ENCODE measurements at places on chromosomes 6 and 20.
A peak's percentile ranks its signal among the peaks of the same experiment; 100 is the strongest.

DNA sequence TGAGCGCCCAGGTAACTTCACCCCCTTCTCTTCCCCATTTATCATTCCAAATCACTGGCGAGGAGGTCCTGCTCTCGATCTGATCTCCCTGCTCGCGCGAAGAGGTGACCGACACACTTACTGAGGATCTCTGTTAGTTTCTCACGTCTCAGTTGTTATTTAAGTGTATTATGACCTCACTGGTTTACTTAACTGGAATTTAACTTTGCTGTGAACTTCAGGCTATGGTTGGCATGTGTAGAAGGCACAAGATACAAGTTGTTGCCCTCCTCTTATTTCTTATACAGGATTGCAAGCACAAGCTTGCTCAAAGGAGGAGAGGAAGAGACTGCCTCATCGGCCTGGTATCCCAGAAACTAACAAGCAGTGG lies 1.2 kb downstream of the RNF217 start:
- peak; percentile 38 for DNase-seq

GRCh38 chr6:86959656-86960055 lies 22.3 kb downstream of the HTR1E start:
- DNase-seq, result no peak

DNA sequence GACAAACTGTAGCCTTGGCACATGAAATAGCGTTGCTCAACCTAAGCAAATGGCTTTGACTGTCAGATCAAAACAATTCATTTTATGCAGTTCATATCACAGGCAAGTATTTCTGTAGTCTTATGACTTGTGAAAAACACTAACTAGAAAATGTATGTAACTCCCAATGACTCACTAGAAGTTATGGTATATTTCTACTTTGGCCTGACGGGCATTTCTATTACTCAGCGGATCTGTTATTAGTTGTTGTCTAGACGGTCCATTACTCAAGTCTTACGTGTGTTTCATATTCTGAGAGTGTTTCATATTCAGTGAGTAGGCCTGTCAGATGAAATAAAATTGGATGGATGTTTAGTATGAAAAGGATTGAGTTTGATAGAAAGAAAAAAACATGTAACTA lies 880.9 kb downstream of the PRIM2 start:
- DNase-seq, result no peak

GRCh38 chr20:16803965-16804792 lies 56.0 kb downstream of the OTOR start:
- peak; percentile 66 for DNase-seq

GRCh38 chr20:7608250-7608649 lies 332.0 kb downstream of the HAO1 start:
- DNase-seq, result no peak

DNA sequence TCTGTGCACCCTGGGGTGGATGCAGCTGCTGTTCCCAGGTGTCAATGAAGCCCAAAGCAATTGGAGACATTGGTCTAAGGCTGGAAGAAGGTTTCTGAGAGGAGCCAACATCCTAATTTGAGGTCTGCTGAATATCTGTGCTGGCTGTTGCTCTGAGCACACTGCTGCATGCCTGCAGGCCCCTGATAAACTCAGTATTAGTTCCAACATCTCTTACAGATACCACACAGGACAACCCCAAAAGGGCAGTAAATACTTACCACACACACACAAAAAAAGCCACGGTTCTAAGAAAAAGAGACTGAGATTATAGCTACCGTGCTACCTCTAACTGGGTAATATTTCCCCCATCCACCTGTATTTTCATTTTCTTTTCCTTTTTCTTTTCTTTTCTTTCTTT lies 164.3 kb upstream of the SOX4 start:
- no peak for DNase-seq

GRCh38 chr20:8082989-8083388 lies 49.1 kb upstream of the PLCB1 start:
- DNase-seq, result no peak

DNA sequence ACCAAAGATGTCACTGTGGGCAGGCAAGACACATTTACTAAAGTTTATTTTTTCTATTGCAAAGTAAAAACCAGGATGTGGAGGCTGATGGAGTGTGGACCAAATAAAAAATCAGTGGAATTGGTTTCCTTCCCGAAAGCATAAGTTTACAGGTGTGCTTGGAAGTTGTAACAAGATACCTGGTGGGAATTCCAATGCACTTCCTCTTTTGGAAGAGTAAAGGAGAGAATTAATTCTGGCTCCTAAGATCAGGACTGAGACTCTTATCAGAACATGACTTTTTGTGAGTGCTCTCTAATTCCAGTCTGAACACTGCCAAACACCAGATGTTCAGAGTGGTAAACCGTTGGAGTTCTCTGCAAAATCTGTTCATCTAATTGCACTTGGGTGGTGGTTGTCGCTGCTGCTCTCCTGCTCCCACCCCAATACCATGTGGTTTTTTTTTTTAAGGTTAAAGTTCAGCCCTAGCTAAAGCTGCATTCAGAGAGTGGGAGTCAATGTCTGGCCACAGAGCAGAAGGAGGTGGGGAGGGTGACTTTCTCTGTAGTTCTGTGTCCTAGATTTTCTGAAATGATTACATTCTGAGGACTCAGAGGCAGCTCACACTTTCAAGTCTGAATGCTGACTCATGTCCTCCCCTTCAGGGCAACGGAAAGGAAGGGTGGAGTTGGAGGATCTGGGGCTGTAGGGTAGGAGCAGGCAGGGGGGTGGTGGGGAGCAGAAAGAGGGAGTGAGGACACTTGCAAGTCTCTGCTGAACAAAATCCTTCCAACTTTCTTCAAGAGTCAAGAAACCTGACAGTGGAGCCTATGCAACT lies 275.8 kb upstream of the PRDM1 start:
- no peak for DNase-seq

- no peak for DNase-seq
These were observed 22.4 kb upstream of the SLC9A8 start for GRCh38 chr20:49790077-49790798.

- DNase-seq, result no peak
These were observed 1.3 kb downstream of the CDYL start for GRCh38 chr6:4777394-4777935.

DNA sequence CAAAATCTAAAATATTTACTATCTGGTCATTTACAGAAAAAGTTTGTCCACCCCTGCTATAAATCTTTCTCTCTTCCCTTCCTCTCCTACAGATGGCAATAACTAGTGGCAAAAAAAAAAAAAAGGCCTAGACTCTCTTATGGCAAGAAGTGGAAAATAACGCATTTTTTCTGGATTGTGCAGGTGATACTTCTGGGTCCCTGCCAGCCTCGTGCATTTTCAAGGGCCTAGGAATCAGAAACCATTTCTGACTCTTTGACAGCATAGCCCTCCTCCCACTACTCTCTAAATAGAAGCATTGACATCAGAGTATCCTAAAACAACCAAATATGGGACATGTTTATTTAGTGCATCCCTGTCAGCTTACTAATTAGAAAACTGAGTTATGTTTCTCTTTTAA lies 251.0 kb downstream of the KHDC1L start:
- no peak for DNase-seq

DNA sequence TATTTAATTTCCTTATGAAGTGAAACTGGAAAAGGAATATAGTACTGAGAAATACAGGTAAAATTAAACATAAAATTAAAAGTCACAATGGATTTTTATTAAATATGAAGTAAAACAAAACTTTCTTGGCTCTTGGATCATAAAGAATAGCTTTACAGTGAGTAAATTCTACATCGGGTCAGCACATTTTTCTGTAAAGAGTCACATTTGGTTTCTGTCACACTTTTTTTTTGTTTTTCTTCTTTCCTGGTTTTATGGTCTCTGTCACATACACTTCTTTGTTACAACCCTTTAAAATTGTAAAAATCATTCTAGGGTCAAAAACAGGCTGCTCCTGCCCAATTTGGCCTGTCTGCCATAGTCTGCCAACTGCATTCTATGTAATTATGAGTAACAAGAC lies 254.4 kb upstream of the POU3F2 start:
- no peak for DNase-seq

DNA sequence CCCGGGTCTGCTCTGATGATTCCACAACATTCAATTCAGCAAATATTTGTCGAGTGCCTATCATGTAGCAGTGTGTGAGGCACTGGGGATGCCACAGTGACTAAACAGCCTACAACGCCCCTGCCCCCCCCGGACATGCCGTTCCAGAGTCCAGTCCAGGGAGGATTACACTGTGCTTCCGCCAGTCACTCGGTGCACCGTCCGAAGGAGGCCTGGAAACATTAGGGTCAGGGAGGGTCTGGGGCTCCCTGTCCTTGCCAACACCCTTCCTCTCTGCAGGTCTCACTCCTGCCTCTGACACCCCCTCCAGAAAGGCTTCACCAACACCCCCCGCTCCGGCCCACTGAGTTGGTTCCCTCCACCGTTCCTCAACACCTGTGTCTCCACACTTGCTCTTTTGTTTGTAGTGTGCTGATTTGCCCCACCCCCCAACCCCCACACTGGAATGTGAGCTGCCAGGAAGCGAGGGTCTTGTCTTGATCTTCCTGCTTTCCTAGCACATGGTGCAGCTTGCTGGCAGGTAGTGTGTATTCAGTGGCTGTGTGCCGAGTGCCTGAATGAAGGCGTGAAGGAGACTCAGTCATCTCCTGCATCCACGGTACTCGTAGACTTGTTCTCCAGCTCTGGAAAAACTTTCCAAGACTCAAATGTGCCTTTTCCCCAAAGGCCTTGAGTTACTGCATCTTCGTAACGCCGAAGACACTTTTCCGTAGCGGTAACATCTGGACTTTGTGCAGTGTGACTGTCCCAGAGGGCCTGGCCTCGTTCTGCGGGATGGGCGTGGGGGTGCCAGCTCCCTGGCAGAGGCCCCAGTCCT lies 150.4 kb downstream of the ZDHHC14 start:
- DNase-seq, result no peak

DNA sequence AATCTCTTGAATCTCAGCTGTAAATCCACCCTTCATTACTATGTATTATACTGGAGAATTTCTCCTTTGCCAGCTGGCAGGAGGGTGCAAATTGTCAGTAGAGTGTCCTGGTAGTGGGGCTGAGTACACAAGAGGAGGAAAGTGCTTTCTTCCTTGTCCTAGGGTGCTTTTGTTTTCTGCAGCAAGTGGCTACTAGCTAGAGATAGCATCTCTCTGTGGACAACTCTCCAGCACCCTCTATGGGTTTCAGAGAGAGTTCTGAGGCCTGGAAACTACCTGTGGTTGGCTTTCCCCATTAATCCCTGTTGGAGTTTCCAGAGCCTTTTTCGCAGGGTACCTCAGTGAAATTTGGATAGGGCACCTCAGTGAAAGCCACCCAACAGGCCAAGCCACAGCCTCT lies 422.5 kb upstream of the RGS17 start:
- no peak for DNase-seq

GRCh38 chr6:116280161-116280932 lies 617 bp upstream of the TSPYL1 start:
- no peak for DNase-seq

DNA sequence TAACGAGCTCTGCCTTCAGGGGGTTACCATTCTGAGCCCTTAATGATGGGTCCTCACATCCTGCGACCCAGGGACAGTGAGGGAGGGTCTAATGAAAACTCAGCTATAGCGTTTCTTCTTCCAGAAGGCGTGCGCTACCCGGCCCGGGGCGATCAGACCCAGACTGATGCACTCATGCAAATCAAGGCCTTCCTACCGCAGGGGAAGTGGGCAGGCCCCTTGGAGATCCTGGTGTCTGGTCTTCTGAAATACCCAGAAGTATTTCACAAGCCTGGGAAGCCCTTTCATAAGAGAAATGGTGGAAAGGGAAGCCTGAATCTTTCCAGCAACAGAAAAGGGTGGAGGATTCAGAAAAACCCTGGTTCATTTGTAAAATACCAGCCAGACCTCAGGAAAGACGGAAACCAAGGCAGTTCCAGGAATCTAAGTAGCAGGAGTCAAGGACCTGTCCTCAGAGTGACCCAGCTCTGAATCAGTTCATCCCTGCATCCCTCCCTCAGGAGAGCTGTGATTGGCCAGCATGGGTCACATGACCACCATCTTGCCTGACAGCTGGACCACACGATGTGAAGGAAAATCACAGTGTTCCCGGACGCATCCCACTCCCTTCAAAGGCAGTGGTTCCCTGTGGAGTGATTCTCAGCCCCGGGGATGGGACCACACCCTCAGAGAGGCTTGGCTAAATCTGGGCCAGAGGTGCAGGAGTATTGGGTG lies 12.7 kb downstream of the BFSP1 start:
- no peak for DNase-seq

GRCh38 chr6:116975600-116975999 lies 98.6 kb downstream of the RFX6 start:
- no peak for DNase-seq

- no peak for DNase-seq
These were observed 110.5 kb downstream of the IRF4 start for GRCh38 chr6:501891-502601.

DNA sequence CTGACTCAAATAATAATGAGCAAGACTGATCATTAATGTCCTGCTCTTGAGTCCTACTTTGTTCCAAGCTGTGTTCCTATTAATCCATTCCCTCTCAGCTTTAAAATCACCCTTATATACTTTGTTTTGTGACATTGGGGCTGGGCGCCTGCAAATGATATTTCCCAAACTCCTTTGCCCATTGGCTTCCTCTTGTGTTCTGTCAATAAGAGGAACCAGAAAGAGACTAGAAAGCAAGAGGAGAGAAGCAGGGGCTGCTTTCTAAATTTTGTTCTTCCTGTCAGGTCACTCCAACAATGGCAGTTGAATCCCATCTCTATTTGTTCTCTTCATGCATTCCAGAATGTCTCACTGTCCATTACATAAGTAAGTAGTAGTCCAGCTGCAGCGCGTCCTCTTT lies 21.6 kb upstream of the TRIM27 start:
- DNase-seq, result no peak

DNA sequence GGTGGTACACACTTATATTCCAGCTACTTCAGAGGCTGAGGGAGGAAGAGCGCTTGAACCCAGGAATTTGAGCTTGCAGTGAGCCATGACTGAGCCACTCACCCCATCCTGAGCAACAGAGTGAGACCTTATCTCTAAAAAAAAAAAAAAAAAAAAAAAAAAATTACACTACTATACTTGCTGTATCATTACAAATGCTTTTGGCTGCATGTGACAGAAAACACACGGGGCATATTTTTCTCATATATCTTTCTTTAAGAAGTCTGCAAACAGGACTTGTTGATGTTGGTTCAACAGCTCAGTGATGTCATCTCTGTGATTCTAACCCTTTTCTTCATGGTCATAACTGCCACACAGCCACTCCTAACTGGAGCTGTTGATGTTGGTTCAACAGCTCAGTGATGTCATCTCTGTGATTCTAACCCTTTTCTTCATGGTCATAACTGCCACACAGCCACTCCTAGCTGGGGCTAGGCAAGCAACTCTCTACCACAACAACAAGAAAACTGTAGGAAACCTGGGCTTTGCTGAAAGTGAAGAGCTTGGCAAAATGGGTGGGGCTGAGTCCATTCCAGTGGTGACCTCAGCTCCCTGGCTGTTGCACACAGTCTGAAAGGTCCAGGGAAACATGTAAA lies 19.8 kb downstream of the MTFR2 start:
- DNase-seq, result no peak

DNA sequence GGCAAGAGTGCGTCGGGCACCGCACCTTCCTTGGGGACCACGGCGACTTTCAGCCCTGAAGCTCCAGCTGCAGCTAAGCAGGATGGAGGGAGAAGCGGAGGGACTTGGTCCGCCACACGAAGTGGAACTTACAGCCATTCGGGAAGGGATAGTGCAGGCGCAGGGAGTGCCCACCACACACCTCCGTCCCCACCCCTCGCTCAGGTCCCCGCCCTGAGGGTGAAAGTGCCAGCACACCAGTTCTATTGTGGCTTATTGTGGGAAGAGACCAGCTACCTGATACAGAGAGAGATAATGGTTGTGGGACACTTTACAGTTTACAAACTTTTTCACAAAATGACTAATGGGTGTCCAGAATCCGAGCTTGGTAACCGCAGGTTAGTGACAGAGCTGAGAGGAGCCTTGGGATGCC lies 76.1 kb downstream of the IRF4 start:
- DNase-seq, result no peak

GRCh38 chr6:51855310-51856082 lies 231.9 kb downstream of the PKHD1 start:
- DNase-seq, result no peak

Data from midbrain (tissue), 1 donor.